NCI-H2081 (cell line): ENCODE measurements at places on chromosomes 1 and 21.

GRCh38 chr1:191255354-191256054, 777.8 kb upstream of the BRINP3 start:
- DNase-seq: no peak

DNA sequence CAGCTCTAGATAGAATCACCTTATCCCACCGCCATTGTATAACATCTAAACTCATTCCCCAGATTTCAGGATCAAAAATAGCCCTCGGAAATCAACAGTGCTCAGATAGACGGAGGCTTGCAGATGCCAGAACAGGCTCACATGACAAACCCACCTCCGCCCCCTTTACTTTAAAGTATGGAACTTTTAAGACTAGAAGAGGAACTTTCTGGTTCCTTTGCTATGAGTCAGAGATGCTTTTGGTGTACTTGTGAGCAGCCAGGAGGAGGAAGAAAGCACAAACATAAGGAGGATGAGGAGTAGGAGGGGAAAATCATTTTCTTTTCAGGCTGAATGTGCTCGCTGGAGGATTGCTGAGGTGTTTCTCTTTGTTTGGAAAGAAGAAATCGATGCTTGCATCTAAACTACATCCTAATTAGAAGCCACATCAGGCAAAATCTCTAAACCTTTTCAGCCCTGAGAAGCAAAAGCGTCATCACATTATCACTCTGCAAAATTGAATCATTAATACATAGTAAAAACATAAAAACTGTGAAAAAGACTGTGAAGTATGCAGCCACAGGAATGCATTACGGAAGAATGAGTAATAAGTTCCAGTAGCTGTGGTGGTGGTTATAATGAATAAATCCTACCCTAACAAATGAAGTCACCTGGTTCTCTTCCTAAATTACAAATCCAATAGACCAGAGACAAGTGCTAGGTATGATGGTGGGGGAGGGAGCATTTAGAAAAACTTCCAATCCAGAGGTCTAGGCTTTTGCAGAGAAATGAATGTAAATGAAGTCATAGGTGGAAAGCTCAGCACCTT, 251.3 kb downstream of the KCNH1 start:
- no peak for DNase-seq

DNA sequence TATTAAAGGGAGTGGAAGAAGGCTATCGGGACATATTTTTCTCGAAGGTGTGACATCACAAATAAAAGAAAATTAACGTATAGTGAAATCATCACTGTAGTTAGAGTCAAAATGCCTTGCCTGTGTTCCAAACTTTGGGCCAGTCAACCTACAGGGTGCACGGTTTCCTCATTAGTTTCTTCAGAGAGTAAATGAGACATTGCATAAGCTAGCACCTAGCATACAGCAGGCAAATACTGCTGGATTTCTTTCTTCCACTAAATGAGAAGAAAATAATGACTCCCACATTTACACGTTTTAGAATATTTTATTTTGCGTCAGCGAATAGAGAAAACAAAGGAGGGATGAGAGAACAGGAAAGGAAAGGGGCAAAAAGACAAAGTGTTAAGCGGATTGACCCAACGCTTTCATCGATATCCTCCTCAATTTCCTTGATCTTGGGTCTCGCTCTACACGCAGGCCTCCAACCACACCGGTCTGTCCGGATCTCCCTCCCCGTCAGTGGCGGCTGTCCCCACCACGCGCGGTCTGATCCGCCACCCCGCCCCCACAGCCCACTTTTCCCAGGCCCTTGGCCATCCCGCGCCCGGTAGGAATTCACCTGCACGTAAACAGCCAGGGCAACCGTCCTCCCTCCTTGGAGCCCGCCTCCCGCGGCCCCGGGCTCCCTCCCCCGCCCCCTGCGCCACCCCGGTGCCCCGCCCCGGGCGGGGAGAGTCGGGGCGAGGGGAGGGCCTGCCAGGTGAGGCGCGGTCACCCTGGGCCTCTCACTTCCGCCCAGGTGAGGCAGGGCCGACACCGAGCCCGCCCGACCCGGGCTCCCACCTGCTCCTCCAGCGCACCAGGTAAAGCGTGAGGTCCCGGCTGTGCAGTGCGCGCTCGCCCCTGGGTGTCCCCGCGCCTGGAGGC, at the start of gene PATJ:
Gene PATJ, plus strand, starts transcription at position 770 of the 909 bp plus-strand sequence. CDS start 20,413 bp downstream, outside the sequence.
- peak; percentile 86 for DNase-seq

DNA sequence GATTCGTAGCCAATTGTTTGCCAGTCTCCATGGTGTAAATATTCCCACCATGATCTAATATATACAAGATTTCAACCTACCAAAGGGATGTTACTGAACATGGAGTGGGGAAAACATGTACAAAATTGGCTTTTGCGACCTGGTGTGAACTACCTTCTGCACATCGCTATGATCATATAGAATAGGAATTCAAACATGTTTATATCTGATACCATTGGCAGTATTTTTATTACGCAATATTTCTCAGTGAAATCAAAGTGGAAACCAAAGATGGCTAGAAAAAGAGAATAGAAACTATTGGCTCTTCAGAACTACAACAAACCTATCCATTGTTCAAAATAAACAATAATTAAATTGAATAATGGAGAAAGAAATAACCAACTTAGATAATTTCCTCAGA, 285.1 kb downstream of the TPR start:
- DNase-seq: no peak

- no peak for DNase-seq
Measured at GRCh38 chr1:106721790-106722189, 334.7 kb upstream of the PRMT6 start.

DNA sequence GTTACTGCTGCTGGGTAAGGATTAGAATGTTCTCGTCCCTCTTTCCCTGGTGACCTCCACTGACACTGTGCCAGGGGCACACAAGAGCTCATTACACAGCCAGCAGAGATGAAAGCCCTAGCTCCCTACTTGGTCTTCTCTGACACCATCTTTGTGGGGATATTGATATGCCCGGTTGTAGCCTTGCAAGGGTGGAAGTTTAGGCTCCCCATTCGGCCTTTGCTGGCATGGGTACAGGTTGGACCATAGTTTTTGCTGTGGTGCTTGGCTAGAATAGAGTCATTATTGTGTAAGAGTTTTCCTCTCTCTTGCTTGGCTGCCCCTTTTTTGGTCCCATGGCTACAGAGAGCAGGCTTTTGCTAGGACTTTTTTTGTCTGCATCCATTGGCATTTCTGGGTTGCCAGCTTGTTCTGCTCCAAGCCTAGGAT, 12.3 kb downstream of the RAB4A start:
- DNase-seq: no peak

DNA sequence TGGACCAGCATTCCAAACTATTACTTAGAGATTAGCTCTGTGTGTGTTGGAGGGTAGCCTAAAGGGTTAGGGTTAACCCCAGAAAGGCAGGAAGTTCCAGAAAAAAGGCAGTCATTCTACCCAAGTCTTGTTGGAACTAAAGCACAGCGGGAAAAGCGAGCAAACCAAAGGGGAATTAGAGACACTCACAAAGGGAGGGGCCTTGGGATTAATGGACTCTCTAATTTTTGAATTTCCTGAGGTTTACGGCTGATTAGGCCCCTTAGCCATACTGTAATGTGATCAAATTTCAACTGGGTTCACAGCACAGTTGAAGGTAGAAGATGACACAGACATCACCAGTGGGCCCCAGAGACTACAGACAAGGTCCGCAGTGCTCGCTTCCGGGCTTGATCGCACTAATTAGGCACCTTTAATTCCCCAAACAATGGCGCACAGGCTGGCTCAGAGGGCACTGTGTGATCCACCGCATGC, 28.3 kb downstream of the CAPZB start:
- DNase-seq: no peak
